Fibroblast of skin of left biceps (primary cell): ENCODE measurements at places on chromosomes 13 and 19.
A peak's percentile ranks its signal among the peaks of the same experiment; 100 is the strongest.

- peak; percentile 45 for DNase-seq
Observed at GRCh38 chr13:23447927-23448326, 14.4 kb upstream of the SACS start.

DNA sequence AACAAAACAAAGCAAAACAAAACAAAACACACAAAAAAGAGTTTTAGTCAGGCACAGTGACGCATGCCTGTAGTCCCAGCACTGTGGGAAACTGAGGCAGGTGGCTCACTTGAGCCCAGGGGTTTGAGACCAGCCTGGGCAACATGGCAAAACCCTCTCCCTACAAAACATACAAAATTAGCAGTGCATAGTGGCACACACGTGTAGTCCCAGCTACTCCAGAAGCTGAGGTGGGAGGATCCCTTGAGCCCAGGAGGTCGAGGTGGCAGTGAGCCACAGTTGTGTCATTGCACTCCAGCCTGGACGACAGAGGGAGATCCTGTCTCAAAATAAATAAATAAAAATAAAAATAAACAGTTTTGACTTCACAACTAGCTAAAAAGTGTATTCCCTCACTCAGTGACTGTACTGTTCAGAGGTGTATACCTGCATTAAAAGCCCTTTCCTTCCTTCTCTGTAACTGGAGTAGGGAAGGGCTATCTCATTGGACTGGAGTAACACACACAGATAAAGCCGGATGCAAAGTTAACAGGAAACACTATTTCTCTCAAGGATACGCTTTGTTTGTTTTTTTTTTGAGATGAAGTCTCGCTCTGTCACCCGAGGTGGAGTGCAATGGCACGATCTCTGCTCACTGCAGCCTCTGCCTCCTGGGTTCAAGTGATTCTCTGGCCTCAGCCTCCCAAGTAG is 3.7 kb upstream of the BAX start:
- DNase-seq: no peak

- peak; percentile 54 for DNase-seq
Observed at GRCh38 chr13:97004096-97004876, 10.0 kb upstream of the OXGR1 start.

- no peak for DNase-seq
Observed at GRCh38 chr19:50877338-50877737, 4.1 kb downstream of the KLK2 start.

DNA sequence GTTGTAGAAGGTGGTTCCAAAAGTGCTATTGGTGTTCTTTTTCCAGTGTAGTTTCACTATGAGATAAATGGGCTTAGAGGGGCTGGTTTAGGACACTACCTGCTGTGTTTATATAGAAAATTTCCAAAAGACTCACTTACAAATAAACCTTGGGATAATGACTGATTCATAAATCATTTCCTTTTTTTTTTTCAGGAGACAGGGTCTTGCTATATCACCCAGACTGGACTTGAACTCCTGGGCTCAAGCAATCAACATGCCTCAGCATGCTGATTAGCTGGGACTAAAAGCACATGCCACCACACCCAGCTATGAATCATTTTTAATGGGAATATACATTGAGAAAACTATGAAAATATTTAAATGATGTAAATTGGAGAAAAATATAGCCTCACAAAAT is 376.6 kb downstream of the PCDH9 start:
- DNase-seq: no peak
